ENCODE measurements at places on chromosomes 4 and X. TPM values are rescaled to one million over a fixed set of nuclear protein-coding genes. Genes with fewer than 3 reads are reported as not detected.

The PNMA3 gene
- 0.79 TPM for total RNA-seq

The TRO gene
- total RNA-seq: 1.5 TPM

The DEFB131A gene
- total RNA-seq: not detected

The STS gene
- total RNA-seq: 12.3 TPM

The ARHGEF6 gene
- 7.0 TPM for total RNA-seq

The SOX3 gene
- total RNA-seq: not detected

The SSX1 gene
- not detected for total RNA-seq
